CD4-positive, alpha-beta T cell (primary cell): ENCODE measurements at places on chromosomes 11 and 22. TPM values are rescaled to one million over a fixed set of nuclear protein-coding genes. Genes with fewer than 3 reads are reported as not detected.

SMPD1 gene
- total RNA-seq, result 75.0 TPM

MUC5AC gene
- total RNA-seq, result not detected

DKK3 gene
- 0.71 TPM for total RNA-seq

TRIM49C gene
- not detected for total RNA-seq

SLC35F2 gene
- total RNA-seq, result 2.8 TPM

KDM4D gene
- total RNA-seq, result 0.22 TPM

UCP3 gene
- 3.0 TPM for total RNA-seq

GGTLC3 gene
- total RNA-seq, result 0.36 TPM

HBG2 gene
- not detected for total RNA-seq

CHST1 gene
- not detected for total RNA-seq

CATSPER1 gene
- not detected for total RNA-seq

C11orf65 gene
- total RNA-seq, result 0.30 TPM

OR51I1 gene
- total RNA-seq, result not detected

MMP11 gene
- total RNA-seq, result 2.4 TPM

OR52H1 gene
- 0.22 TPM for total RNA-seq

KRTAP5-8 gene
- not detected for total RNA-seq

BATF2 gene
- total RNA-seq, result not detected

APOL1 gene
- total RNA-seq, result 6.4 TPM

MS4A15 gene
- not detected for total RNA-seq

OR11H1 gene
- total RNA-seq, result not detected

SLC17A6 gene
- not detected for total RNA-seq

OLFML1 gene
- total RNA-seq, result not detected

RCOR2 gene
- total RNA-seq, result not detected

TTC28 gene
- total RNA-seq, result 4.6 TPM

PITPNM1 gene
- 94.8 TPM for total RNA-seq

ZNF280A gene
- total RNA-seq, result not detected

YPEL1 gene
- 2.3 TPM for total RNA-seq

SAA4 gene
- not detected for total RNA-seq

GRM5 gene
- not detected for total RNA-seq

CRACR2B gene
- total RNA-seq, result not detected

KAT5 gene
- total RNA-seq, result 99.6 TPM

ACRV1 gene
- not detected for total RNA-seq

RIC3 gene
- total RNA-seq, result 57.6 TPM

TOP3B gene
- 62.8 TPM for total RNA-seq
